ENCODE measurements at places on chromosomes 6 and 20. TPM values are rescaled to one million over a fixed set of nuclear protein-coding genes. Genes with fewer than 3 reads are reported as not detected.

The SLPI gene
- total RNA-seq, result not detected

The NXT1 gene
- 54.7 TPM for total RNA-seq

The PM20D2 gene
- total RNA-seq, result 3.1 TPM

The CCN2 gene
- 8.3 TPM for total RNA-seq

The MYLK2 gene
- total RNA-seq, result 0.21 TPM

The ZNF334 gene
- total RNA-seq, result 9.1 TPM

The TBC1D32 gene
- 6.0 TPM for total RNA-seq

The TBX18 gene
- total RNA-seq, result under 0.01 TPM

The PROCR gene
- total RNA-seq, result 64.9 TPM

The TAGAP gene
- not detected for total RNA-seq

- no peak for DNase-seq
These were observed 96.3 kb downstream of the FOXF2 start for GRCh38 chr6:1485678-1486077.

DNA sequence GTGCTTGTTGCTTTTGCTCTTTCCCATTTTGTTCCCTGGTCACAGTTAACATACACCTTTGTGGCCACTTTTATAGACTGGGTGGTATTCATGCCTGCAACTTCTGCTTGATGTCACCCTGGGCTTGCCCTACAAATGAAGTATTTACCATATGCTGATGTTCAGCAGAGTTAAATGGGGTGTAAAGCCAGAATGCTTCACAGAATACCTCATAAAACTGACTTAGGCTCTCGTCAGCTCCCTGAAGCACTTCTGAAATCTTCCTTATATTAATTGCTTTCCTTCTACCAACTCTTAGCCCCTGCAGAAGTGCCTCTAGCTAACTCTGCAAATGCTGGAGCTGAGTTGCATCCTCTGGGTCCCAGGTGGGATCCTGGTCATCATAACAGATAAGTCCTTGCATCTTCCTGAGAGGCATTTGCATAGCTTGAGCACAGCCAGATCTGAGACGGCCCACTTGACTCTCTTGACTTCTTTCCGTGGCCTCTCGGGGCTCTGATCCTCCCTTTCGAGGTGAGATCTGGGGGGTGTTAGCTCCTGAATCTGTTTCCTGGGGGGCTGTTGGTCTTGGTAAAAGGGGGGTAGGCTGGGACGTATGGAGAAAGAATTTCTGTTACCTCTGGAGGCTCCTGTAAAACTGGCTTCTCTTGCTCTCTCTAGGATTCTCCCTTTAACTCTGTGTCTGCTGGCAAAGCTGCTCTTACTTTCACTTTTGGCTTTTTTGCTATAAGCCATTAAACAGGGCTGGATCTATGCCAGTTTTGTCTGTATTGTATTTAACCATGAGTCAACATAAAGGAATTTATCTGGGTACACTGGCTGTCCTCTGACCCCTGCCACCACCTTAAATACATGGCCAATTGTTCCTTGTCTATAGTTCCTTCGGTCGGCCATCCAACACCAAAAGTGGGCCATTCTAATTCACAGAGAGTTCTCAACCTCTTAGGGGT is 223.0 kb upstream of the SYNCRIP start:
- DNase-seq, result peak; percentile 14

- DNase-seq, result no peak
These were observed 305.0 kb downstream of the GMDS start for GRCh38 chr6:1940381-1940780.

DNA sequence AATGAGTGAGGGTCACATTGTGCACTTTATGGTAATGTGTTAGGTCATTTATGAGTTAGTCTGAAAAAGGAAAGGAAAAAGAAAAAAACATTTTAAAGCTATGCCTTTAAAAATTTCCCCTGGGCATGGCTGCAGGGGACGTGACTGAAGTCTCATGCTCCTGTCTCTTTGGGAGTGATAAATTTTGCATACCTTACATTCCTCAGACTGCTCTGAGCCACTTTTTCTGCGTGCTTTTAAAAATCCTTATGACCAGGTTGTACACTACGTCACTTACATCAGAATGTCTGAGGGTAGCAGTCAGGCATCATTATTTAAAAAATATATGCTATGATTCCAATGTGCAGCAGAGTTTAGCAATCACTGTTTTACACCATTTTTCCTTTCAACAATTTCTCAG is 121.2 kb downstream of the RFPL4B start:
- no peak for DNase-seq

GRCh38 chr20:63265891-63266515 is 6.6 kb upstream of the ARFGAP1 start:
- no peak for DNase-seq

- peak; percentile 85 for DNase-seq
These were observed 60.7 kb downstream of the EZR start for GRCh38 chr6:158758451-158758860.

- peak; percentile 86 for DNase-seq
These were observed 4.2 kb downstream of the BRD2 start for GRCh38 chr6:32972353-32973143.

GRCh38 chr20:50295762-50296449 is 105.3 kb downstream of the CEBPB start:
- DNase-seq, result no peak

DNA sequence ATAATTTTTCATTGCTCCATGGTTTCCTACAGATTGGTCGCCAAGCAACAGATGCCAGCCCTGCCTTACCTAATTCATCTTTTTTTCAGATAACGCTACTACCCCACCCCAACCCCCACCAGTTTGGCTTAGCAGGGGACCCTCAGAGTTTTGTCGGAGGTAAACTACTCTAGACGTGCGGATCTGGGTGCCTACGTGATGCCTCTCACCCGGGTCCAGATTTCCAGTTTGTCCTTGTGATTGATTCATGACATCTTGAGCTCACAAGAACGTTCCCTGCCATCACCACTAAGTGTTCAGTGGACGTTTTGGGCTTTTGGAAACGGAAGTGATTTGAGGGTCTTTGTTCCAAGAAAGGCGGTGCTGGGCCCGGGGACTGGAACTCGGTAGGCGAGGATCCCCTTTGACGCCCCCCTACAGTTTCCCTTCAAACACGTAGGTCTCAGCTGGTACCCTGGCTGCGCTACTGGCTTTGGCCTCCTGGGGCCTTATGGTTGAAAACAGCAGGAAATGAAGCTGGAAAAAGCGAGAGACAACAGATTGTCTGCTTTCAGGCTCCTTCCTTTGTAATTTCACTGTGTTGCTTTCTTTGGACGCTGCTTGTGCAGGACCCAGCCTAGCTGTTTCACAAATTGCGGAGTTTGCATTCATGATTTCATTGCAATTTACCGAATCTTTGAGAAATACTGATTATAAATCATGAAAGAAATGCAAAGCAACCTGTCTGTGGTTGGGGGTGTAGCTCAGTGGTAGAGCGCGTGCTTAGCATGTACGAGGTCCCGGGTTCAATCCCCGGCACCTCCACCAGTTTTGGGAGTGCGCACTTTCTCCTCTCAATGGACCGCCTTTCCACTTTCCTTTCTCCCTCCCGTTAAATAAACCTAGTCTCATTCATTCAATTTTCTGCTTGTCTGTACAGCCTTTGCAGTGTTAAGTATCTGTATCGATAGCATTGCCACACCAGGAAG is 81.0 kb downstream of the GPX5 start:
- DNase-seq, result peak; percentile 75

- no peak for DNase-seq
These were observed 19.8 kb downstream of the SDC4 start for GRCh38 chr20:45328451-45328850.

DNA sequence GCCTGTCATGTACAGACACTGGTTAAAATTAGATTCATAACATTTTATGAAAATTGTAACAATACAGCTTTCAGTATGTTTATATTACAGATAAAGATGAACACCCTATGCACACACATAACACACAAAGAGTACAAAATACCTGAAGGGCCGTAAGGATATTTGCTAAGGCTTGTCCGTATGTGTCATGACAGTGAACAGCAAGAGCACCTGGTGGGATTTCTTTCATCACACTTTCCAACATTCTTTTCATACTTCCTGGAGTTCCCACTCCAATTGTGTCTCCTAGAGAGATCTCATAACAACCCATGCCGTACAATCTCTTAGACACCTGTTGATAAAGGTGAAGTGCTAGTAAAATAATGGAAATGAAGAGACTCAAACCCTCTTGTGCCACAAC is 83.7 kb downstream of the HMGCLL1 start:
- no peak for DNase-seq

- no peak for DNase-seq
These were observed 4.7 kb upstream of the SULF2 start for GRCh38 chr20:47789764-47790579.

DNA sequence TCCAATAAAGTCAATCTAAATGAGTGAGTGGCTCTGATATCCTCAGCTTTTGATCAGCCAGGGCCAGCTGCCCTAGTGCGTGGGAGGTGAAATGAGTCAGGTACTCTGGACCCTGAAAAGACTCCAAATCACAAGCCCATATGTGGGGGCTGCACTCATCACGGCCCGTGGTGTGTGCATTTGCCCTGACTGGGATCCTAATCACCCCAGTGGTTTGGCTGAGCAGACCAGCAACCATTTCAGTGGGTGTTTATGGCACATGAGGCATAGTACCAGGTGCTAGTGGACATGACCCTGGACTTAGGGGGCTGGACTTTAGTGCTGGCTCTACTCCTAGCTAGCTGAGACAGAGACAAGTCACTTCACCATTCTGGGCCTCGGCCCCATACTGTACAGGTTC is 39.4 kb downstream of the SCML4 start:
- no peak for DNase-seq

- DNase-seq, result no peak
These were observed 100.0 kb downstream of the SLC35B3 start for GRCh38 chr6:8335381-8335780.

DNA sequence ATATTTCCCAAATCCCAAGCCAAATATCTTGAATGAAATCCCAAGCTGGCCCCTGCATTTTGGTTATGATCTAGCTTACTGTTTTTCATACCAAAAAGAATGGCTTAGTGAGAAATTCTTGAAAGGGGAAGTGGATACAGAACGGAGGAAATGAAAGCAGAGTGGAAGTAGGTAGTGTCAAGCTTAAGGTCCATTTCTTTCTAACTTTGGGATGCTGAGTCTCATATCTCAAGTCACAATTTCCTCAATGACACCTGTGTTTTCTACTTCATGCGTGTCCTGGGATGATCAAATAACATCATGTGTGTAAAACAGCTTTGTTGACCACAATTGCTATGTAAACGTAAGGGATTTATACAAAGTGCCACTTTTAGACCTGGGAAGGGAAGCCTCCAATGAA is 238.8 kb upstream of the SLC35B3 start:
- no peak for DNase-seq

DNA sequence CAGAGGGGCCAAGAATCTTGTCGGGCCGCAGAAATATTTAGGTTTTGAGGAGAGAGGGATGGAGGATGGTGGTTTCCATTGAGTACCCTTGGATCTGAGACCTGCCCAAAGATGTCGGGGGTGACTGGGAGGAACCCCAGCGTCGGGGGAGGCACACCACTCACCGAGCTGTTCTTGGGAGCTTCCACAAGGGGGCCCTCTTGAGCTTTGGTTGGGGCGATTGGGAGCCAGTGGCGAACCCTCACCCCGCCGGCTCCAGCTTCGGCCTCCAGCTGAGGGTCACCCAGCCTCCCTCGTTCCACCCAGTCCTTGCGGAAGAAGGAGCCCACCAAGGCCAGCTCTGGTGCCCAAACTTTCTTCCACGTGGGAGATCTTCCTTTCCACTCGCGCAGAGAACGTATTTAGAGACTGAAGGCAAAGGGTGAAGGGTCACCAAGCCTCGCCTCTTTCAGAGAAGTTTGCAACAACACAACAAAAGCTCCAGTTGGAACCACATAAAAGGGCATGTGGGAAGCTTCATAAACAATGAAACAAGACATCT is 33.6 kb downstream of the APCDD1L start:
- peak; percentile 94 for DNase-seq

- no peak for DNase-seq
These were observed 39.0 kb downstream of the GCM1 start for GRCh38 chr6:53109612-53110011.

GRCh38 chr6:110255211-110255750 is 75.1 kb downstream of the CDC40 start:
- peak; percentile 33 for DNase-seq

- no peak for DNase-seq
These were observed 34.0 kb upstream of the JAG1 start for GRCh38 chr20:10707791-10708190.

DNA sequence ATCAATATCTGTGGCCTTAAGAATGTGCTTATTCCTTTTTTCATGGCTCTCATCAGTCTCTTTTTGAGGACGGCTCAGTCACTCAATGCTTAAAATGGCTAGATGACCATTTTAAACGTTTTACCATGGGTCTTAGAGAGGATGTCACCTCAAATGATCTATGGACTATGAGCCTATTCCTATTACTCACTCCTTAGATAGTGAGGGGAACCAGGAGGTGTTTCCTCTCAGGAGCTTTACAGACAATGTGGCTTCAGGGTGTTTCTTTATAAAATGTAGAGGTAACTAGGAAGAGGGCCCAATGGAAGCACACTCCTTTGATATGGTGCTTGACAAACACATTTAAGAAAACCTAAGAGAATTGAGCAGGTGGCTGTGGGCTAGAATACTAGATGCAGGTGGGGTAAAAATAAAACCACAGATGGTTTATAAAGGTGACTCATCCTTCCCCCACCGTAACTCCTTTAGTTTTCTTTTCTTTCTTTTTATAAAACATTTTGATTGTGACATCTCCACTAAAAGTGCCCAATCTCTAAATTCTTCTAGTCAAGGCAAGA is 1.5 kb upstream of the TMEM200A start:
- DNase-seq, result no peak

DNA sequence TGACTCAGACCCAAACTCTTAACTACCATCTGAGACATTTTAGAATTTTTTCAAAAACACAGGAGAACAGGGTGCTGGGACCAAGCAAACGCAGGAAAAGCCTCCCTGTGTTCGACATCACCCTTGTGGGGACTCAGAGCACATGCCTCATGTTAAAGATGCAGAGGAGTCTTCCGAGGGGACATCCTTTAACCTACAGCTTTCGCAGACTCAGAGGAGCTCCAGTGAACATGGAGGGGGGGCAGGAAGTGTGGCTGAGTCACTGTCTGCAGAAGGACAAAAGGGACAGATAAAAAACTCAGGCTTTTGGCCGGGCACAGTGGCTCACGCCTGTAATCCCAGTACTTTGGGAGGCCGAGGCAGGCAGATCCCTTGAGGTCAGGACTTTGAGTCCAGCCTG is 15.1 kb downstream of the BMP7 start:
- DNase-seq, result no peak

GRCh38 chr6:142823256-142823902 is 121.6 kb downstream of the HIVEP2 start:
- DNase-seq, result no peak

DNA sequence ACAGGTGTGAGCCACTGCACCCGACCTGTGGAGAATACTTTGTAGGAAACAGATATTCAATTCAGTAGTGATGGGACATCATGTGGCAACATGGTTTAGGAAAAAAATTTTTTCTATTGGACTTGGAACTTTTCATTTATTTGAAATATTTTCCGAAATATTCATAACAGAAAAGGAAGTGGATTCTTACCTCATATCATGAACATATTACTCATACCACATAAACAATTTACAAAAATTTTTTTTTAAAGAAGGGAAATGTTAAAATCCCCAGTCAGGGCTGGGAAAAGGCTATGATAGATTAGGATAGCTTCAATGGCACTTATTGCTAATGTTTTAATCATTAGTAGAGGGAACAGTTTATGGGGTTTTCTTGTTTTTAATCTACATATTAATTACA is 6.8 kb upstream of the ALDH8A1 start:
- DNase-seq, result no peak
